SIG-M5 (cell line): ENCODE measurements at places on chromosomes 13 and 19.

DNA sequence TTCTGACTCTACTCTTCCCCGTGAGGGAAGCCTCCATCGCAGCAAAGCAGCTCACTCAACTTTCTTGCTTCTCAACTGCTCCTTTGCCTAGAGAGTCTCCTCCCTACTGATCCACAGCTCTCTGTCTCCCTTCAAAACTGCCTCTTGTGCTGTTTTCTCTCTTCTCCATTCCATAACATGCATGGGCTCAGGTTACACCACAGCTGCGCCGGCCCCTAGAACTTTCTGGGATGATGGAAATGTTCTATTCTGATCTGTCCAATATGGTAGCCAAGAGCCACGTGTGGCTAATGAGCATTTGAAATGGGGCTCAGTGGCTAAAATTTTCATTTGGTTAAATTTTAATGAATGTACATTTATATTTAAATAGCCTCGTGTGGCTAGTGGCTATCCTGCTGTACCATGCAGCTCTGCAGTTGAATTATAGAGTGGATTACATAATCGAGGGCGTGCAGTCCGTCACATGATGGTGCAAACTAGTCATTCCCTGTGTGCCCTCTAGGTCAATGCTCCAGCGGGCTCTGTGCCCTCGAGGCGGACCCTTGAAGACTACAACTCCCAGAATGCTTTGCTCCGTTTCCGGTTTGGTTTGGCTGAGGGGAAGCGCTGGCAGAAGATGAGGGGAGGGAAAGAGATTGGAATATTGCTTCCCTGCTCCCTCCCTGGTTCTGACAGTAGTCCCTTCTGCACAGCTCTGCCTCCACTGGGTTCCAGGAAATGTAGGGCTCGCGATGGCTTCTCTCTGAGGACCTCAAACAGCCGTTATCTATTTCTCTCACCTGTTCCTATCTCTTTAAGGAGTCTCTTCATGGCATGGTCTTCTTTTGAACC, 109.8 kb downstream of the CACNA1A start:
- DNase-seq: no peak

DNA sequence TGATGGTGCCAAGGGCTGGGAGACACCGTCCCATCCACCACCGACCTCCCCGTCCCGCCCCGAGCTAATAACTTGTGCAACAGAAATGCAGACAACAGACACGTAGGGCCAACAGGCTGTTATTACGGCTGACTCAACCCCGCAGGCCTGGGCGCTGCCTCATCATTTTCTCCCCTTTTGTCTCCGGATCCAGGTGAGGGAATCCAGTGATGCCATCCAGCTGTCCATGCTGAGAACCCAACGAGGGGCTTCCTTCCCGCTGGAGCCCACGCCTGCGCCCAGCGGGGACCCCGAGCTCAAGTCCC, 6.4 kb upstream of the DIRAS1 start:
- no peak for DNase-seq

DNA sequence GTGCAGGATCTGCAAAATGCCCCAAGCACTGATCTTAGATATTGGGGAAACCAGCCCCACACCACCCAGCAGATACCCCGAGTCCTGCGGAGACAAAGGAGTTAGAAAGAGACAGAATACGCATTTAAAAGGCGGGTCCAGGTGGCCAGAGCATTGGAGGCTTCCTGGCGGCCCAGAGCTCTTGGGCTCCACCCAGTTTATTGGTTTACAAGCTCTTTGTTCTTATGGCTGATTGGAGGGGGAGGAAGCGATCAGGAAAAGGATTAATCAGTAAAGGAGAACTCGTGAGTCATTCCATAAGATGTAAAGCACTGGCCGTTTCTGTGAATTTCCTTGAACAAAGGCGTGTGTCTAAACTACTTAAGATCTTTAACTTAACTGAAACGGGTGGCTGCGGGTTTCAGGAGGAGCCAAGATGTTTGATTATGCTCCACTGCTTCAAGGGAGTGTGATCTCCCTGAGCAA, 926 bp downstream of the ZNF587 start:
- no peak for DNase-seq

DNA sequence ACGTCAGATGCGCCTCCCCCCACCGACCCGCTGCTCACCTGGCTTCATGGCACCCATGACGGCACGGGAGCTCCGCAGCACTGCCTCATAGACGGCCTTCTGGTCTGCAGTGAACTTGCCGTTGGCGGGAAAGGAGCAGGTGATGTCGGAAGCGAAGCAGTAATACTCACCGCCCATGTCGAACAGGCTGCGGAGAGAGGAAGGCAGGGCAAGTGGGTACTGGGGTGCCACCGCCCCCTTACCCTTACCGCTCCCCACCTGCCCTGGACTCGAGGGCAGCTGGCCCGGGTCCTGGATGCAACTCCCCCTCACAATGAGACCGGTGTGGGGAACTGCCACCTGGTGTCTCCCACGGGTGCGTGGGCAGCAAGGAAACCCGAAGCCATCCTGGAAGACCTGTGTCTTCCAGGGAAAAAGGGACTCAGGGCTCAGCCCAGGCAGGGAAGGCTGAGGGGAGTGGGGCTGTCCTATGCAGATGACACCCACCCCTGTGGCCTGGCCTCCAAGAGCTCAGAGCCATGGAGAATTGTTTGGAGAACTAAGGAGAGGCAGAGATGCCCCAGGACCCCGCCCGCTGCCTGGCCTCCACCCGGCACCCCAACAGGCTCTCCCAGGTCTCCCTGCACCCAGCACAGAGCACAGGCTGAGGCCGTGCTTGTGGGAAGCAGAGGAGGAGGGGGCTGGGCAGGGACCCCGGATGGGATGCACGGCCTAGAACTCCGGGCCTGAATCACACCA, 28.3 kb downstream of the CEBPG start:
- DNase-seq: no peak

- DNase-seq: peak; percentile 30
Measured at GRCh38 chr19:44587963-44588770, 25.2 kb upstream of the IGSF23 start.

- no peak for DNase-seq
Measured at GRCh38 chr13:42075517-42075916, 27.1 kb downstream of the DGKH start.

GRCh38 chr13:48176781-48177180, 56.2 kb upstream of the ITM2B start:
- DNase-seq: no peak

- no peak for DNase-seq
Measured at GRCh38 chr19:10615429-10616023, 9.8 kb upstream of the SLC44A2 start.

DNA sequence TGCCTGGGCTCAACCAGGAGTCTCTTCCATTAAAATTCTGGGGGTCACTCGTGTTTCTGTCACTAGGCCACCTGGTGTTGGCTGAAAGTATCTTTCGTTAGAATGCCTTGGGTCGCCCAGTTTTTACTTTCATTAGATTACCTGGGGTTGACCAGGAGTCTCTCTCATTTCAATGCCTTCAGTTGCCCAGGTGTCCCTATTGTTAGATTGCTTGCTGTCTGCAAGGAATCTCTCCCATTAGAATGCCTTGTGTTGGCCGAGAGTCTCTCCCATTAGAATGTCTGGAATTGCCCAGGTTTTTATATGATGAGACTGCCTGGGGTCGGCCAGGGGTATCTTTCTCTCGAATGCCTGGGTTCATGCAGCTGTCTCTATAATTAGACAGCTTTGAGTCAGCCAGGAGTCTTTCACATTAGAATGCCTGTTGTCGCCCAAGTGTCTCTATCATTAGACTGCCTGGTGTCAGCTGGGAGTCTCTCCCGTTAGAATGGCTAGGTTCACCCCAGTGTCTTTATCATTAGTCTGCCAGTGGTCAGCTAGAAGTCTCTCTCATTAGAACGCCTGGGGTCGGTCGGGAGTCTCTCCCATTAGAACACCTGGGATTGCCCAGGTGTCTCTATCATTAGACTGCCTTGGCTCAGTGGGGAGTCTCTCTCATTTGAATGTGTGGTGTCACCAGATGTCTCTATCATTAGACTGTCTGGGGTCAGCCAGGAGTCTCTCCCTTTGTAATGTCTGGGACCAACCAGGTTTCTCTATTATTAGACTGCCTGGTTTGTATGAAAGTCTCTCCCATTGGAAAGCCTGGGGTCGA, 1446.8 kb downstream of the UQCRFS1 start:
- DNase-seq: no peak

GRCh38 chr13:44049081-44049945, 169.6 kb downstream of the LACC1 start:
- no peak for DNase-seq

GRCh38 chr13:19769854-19770253, 12.9 kb downstream of the PSPC1 start:
- DNase-seq: no peak

GRCh38 chr13:74202129-74202813, 68.1 kb upstream of the KLF12 start:
- no peak for DNase-seq

DNA sequence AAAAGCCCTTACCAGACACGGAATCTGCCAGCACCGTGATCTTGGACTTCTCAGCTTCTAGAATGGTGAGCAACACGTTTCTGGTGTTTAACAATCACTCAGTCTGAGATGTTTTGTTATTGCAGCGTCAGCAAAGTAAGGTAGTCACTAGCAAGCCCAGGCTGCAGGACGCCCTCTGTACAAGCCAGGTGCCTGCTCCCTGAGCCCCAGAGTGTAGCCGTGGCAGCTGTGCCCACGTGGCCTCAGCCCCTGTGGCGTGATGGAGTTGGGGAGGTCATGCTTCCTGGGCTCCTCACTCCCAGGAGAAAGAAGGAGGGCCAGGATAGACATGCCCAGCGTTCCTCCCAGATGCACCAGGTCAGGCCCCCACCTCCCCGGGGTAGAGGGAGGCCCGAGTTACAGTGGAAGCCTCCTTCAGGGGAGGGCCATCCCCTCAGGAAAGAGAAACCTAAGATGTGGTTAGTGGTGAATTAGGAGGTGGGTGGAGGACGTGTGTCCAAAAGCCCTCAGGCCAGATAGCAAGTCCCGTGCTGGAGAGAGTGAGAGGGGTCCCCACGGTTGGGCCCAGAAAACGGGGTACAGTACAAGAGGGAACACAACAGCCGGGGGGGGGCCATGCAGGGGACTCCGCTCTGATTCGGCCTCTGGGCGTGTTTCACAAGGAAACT, 169.6 kb upstream of the SOX1 start:
- no peak for DNase-seq

DNA sequence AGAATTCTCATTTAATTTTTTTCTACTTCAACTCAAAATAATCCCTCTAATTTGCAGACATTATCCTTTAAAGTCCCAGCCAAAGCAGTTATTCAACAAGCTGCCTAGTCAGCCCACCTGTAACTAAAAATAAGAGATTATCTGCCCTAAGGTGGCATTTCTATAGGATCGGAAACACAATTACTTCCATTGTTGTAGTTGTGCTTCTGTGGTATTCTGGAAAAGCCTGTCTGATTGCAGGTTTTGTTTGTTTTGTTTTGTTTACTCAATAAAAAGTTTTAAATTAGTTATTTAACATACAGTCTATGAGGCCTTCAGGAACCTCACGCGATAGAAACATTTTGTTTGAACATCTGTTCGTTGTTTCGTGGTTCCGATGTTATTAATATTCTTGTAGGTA, 101.0 kb downstream of the ZIC5 start:
- DNase-seq: no peak

DNA sequence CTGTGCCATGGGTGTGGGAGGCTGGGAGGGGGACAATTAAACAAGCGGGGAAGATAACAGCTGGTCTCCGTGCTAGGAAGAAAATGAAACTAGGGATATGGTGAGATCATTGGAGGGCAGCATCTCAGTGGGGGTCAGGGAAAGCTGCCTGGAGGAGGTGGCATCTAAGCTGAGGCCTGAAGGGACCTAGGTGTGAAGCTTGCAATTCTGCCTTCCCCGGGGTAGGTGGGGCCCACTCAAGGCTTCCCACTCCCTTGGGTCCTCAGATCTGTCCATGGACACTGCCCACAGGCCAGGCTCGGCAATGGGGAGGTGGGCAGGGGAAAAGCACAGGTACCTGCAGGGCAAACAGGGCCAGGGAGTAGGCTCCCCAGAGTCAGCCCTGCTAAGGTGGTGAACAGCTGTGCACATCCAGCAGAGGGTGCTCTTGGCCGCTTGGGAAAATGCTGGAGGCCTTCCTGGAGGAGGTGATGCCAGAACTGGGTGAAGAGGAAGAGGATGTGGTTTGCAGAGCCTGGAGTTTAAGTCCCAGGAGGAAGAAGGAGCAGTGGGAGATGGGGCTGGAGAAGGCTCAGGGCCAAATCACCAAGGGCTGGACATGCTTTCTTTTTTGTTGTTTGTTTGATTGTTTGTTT, 25.7 kb upstream of the CCNE1 start:
- no peak for DNase-seq

DNA sequence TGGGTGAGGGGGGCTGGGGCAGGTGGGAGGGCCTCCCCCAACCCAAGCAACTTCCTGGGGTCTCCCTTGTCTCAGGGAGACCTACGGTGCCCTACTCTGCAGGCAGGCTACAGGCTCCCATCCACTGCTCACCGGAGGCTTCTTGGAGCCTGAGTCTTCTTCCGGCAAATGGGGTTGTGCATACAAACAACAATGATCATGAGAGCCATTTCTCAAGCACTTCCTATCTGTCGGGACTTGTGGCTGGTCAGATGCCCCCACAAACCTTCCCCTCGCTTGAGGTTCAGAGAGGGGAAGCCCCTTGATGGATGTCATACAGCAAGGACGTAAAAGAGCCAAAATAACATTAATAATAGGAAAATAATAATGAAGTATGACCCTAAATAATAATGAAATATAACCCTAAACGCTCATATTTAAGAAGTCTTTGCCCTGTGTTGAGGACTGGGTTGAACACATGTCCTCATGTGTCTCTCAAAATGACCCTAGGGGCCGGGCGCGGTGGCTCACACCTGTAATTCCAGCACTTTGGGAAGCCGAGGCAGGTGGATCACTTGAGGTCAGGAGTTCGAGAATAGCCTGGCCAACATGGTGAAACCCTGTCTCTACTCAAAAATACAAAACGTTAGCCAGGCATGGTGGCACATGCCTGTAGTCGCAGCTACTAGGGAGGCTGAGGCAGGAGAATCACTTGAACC, 727 bp downstream of the CD37 start:
- no peak for DNase-seq

DNA sequence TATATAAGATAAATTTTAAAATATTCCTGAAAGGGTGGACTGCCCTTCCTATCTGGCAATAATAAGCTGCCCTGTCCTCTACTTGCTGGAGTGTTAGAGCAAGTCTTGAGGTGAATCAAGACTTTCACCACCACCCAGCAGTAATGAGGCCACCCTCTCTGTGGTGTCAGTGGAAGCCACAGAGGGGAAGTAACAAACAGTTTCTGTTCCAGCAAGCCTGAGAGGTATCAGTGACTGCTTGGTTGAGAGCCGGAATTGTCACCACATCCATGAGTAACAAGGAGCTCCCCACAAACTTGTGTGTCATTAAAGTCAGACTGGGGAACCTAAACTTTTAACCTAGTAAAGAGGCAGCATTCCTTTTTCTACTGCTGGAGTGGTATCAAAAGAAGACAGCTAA, 532.7 kb upstream of the SPRY2 start:
- DNase-seq: peak; percentile 96

GRCh38 chr13:100484702-100485101, 103.9 kb downstream of the GGACT start:
- no peak for DNase-seq

- DNase-seq: no peak
Measured at GRCh38 chr19:5719274-5719960, 529 bp downstream of the LONP1 start.

- no peak for DNase-seq
Measured at GRCh38 chr19:6109947-6110346, 353 bp downstream of the RFX2 start.
